ENCODE measurements at places on chromosomes 1 and 21. TPM values are rescaled to one million over a fixed set of nuclear protein-coding genes. Genes with fewer than 3 reads are reported as not detected.

The KCNJ15 gene
- total RNA-seq = 0.50 TPM

The KPRP gene
- not detected for total RNA-seq

The MTARC1 gene
- 3.4 TPM for total RNA-seq

The NUAK2 gene
- total RNA-seq = 0.93 TPM

The TOR1AIP1 gene
- 53.9 TPM for total RNA-seq

The ASB17 gene
- not detected for total RNA-seq

The OLIG1 gene
- total RNA-seq = not detected

The ALG14 gene
- 2.1 TPM for total RNA-seq

The GJA8 gene
- not detected for total RNA-seq

The MRPL20 gene
- total RNA-seq = 100 TPM

The DCST1 gene
- not detected for total RNA-seq

The TRNP1 gene
- total RNA-seq = 10.8 TPM

The TRPM2 gene
- total RNA-seq = not detected

The SELENON gene
- 91.8 TPM for total RNA-seq

The CHRNB2 gene
- under 0.01 TPM for total RNA-seq

The SETDB1 gene
- total RNA-seq = 39.6 TPM

The CLIC6 gene
- total RNA-seq = under 0.01 TPM

The NHLH1 gene
- total RNA-seq = not detected

The GPR153 gene
- 1.1 TPM for total RNA-seq

The OR6K3 gene
- not detected for total RNA-seq

The BNIPL gene
- total RNA-seq = 0.13 TPM

The TP73 gene
- total RNA-seq = 0.13 TPM

The LDLRAD1 gene
- total RNA-seq = not detected

The ERVH48-1 gene
- total RNA-seq = not detected

The PLEKHA6 gene
- total RNA-seq = 9.3 TPM

The CFHR2 gene
- not detected for total RNA-seq

The CTSS gene
- 35.2 TPM for total RNA-seq

The VSIG8 gene
- not detected for total RNA-seq

The KRTAP19-3 gene
- total RNA-seq = not detected

The LINGO4 gene
- total RNA-seq = not detected

The OR2T2 gene
- total RNA-seq = not detected

The C1orf94 gene
- not detected for total RNA-seq

The BRDT gene
- total RNA-seq = not detected

The RHCE gene
- not detected for total RNA-seq

The NOL9 gene
- 53.6 TPM for total RNA-seq

The HTR6 gene
- total RNA-seq = not detected

The LCK gene
- total RNA-seq = 0.13 TPM

Measured in thoracic aorta endothelial cell (primary cell).